ENCODE measurements at places on chromosomes 4 and X. TPM values are rescaled to one million over a fixed set of nuclear protein-coding genes. Genes with fewer than 3 reads are reported as not detected.

FOXP3 gene
- polyA plus RNA-seq, result 1.6 TPM

GRCh38 chr4:148730766-148731165 is 288.6 kb upstream of the NR3C2 start:
- DNase-seq, result no peak

MGAT4D gene
- not detected for polyA plus RNA-seq

DNA sequence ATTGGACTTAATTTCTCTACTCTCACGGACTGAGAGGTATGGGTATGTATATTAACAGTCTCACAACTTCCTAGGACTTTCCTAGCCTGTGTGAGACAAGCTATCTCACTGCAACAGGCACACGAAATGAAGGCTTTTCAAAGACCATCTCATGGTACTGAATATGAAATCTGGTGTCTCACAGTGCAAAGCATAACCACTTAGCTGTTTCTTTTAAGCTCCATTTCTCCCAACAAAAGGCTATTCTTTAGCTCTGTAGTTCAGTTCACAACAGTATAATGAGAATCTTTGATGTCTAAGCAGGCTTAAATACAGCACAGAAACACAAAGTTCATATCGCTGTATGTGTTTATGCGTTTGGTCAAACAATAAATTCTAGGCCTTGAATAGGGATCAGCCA is 116.2 kb upstream of the PCDH18 start:
- DNase-seq, result no peak

RRH gene
- not detected for polyA plus RNA-seq

PPM1K gene
- 81.9 TPM for polyA plus RNA-seq

NPY1R gene
- polyA plus RNA-seq, result not detected

- DNase-seq, result no peak
Observed at GRCh38 chrX:68947882-68948605, 119.2 kb downstream of the EFNB1 start.

DNA sequence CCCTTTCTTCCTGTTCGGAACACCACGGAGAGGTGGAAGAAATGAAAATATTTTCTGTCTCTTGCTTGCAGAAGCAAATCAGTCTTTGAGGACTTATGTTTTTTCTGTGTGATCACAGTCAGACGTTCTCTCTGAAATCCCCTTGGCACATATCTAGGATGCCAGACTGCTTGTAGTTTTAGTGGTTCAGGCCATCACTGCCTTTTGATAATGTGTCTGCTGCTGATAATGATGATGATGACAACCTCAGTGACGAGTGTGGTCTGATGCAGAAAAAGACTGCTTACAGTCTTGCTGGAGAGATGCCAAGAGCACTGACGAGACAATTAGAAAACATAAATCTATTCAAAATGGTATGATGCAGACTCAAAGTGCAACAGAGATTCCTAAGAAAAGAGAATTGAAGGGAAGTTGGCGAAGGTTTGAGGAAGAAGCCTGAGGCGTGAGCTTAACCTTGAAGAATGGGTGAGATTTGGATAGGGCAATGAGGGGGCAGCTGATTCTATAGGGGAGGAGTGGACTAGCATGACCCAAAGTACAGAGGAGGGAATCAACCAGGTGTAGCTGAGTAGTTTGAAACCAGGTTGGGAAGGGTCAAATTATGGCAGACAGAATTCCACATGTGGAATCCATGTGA is 7.9 kb downstream of the RAB33A start:
- DNase-seq, result no peak

TMEM47 gene
- not detected for polyA plus RNA-seq

ADAMTS3 gene
- polyA plus RNA-seq, result not detected

BBS12 gene
- polyA plus RNA-seq, result 1.8 TPM

MMGT1 gene
- polyA plus RNA-seq, result 8.2 TPM

Data from CD8-positive, alpha-beta memory T cell (primary cell).